ENCODE measurements at places on chromosomes 1 and 21.

DNA sequence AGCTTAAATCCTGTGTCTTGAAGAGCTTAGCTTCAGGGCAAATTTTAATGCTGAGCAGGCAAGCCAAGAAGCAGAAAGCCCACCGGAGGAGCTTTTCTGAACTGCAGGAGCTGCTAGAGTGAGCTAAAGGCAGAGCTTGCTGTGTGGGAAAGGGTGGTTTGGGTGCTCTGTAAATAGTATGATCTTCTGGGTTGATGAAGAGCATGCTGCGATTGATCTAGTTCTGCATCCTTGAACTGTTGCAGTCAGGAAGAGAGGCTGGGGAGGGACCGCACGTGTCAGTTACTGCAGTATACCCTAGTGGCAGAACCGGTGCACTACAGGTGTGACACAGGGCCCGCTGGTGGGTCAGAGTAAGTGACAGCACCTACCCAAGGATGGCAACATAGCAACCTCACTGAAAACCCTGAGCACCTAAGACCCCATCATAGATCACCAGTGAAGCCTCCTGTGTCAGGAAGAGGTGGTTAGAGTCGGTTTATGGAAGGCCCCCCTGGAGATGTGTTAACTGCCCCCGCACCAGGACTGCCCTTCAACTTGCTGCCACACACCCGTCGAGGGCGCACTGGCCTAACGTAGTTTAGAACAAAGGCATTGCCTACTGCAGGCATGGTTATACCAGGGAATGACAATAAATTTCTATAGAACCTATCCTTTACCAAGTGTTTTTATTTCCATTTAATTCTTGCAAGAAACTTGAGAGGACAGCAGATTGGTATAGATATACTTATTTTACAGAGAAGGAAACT lies 146.0 kb upstream of the KIAA0040 start:
- DNase-seq = no peak

- DNase-seq = no peak
Observed at GRCh38 chr1:162835157-162835899, 25.6 kb downstream of the CCDC190 start.

DNA sequence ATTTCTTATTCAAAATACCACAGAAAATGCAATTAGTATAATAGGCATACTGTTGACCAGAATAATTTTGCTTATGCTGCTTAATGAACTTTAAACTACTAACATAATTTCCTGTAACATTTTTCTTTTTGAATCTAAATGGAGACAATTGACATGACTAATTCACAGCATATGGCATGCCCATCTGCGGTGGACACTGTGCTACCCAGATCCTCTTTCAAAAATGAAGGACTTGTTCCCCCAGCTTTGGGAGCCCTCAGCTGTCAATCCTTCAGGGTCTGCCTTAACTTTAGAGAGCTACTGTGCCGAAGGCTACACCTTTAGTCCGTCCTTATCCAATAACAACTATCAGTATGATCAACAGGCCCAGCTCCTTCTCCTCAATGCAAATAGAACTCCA lies 789.0 kb downstream of the PLA2G4A start:
- no peak for DNase-seq

DNA sequence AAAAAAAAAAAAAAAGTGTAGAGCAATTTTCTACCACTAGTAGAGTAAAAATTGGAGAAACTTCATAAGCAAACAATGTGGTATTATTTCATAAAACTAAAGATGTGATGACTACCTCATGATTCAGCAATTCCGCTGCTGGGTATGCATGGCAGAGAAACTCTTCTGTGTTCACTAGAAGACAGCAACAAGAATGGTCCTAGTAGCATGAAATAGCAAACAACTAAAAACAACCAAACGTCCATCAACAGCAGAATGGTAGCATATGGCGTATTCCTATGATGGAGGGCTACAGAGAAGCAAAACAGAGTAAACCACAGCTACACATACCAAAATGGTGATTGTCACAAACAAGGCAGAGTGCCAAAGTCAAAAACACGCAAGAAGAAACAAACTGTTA lies 18.9 kb downstream of the HTR1D start:
- DNase-seq = no peak

DNA sequence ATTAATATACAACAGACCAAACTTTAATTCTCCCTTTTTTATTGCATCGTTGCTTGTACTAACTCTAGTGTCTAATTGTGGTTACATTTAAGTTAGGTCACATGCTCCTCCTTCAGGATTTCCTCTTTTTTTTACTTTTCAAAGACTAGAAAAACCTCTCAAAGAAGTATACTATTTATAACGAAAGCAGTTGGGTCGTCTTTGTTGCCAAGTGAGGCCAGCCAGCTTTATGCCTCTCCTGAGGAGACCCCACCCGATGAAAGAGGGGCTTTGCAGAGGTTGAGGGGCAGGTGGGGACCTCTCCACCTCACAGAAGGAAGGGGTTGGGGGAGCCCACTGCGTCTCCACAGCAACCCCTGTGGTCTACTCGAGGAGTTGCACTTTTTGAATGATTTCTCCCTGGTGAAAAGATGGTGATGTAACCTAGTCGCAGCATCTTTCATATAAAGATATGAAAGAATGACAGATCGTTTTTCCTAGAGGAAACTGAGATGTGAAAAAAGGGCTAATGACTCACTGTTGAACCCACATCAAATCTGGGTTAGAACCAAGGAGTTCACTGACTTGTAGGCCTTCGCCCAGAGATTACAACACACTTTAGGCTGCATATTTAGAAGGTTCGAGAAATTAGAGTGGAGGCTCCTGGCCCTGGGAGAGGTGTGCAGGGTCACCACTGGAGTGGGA lies 6.4 kb downstream of the TGFB2 start:
- DNase-seq = no peak

GRCh38 chr21:14863745-14864210 lies 201.0 kb downstream of the NRIP1 start:
- no peak for DNase-seq

DNA sequence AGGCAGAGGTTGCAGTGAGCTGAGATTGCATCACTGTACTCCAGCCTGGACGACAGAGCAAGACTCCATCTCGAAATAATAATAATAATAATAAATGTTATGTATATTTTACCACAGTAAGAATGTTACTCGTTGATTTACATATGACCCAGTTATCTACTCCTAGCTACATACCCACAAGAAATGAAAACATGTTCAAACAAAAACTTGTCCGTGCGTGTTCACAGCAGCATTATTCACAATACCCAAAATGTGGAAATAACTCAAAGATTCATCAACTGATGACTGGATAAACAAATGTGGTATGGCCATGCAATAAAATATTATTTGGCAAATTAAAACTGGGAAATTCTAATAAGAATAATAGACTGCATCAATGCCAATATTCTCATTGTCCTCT lies 31.7 kb upstream of the ENSA start:
- DNase-seq = no peak

DNA sequence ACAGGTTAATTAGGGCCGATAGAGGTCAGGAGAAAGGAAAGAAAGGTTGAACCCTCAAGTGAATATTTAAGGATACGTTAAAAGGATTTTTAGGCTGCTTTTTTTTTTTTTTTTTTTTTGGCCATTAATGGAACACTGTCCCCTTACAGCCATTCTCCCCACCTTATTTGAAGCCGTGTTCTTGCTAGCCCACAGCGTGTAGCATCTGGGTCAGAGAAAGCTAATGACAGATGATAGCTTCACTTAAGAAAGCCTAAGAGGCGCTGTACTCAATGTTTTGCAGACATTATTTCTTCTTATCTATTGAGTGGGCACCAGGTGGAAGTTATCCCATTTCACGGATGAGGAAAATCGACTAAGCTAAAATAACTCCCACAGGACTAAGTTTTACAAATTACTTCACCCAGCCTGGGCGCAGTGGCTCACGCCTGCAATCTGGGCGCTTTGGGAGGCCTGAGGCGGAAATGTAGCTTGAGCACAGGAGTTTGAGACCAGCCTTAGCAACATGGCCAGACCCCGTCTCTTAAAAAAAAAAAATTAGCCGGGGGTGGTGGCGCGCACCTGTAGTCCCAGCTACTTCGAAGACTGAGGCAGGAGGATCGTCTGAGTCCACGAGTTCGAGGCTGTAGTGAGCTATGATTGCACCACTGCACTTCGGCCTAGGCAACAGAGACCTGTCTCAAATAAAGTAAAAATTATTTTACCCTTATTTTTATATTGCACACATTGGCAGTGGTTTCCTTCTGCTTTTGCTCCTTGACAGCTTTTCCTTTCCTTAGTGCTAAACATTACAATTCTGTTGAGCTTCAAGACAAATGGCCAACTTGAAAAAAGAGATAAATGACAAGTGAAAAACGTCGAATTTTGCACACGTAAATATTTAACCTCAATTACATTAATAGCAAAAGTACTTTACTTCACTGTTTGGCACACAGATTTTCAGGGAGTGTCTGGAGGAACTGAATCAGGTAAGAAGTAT lies 1.1 kb upstream of the PHTF1 start:
- no peak for DNase-seq

- DNase-seq = no peak
Observed at GRCh38 chr1:243855616-243856318, 5.7 kb upstream of the AKT3 start.

DNA sequence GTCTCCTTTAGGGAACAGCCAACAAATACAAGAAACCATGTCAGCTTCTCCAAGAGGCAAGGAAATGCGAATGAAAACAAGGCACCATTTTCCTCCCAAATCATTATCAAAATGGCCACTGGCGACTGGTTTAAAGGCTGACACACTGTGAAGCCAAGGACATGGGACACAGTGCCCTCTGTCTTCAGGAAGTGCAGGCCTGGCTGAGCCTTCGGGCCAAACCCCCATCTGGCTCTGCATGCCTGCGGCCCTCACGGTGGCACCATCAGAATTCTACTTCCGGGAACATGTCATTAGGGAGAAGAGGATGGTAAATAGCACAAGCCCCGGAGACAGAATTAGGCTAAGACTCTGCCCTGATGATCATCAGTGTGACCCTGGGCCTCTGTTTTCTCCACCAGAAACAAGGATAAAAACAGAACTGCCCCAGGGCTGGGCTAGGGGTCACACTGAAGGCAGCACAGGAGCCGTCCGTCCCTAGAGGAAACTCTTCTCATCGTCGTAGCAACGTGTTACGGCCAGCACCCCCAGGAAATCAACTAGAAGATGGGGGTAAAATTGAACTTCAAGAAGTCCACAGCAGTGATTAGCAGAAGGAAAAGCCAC lies 103.5 kb downstream of the NPHP4 start:
- DNase-seq = no peak

DNA sequence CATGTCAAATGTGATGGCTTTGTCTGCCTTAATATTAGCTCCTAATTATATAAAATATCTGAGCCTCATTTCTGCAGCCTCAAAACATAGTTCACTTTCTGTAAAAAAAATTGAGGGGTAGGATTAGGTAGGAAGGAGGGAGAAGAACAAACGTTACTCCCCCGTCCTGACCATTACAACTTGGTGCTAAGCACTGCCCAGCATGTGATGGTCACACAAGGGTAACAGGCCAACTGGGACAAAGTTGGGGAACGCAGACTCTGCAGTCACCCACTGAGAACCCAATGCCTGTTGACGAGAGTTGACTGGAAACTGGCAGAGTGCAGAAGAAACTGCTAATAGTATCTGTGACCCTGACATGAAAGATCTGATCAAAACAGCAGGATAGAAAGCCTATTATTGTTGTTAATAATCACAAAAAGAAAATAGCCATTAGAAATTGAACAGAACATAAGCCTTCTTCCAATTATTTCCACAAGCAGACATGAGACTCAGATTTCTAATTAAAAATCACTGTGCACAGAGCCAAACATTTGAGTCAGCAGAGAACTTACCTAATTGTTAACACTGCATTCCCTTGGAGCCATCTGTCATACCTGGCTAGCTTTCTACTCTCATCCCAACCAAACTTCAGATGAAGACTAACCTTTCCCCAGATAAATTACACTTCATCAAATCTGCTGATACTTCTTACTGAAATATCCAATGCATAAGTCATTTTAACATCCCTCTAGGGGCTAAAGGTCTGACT lies 5.5 kb downstream of the SORT1 start:
- no peak for DNase-seq

DNA sequence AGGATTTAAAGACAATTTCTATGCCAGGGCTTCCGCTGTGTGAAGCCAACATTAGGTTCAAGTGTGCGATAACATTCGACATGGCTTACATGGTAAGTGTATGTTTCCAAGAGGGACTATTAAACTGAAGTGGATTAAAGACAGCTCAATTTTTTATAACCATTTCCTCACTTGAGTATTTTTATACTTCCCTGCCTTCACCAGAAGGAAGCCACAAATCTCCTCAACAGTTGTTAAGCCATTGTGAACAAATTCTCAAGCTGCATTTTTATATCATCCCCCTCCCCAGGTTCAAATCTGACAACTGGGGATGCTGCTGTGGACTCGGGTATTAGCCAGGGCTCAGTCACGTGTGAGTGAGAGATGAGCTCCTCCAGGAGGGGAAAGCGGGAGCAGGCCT lies 116.3 kb downstream of the RHOU start:
- DNase-seq = no peak

GRCh38 chr1:220123889-220124288 lies 30.0 kb downstream of the IARS2 start:
- DNase-seq = no peak

DNA sequence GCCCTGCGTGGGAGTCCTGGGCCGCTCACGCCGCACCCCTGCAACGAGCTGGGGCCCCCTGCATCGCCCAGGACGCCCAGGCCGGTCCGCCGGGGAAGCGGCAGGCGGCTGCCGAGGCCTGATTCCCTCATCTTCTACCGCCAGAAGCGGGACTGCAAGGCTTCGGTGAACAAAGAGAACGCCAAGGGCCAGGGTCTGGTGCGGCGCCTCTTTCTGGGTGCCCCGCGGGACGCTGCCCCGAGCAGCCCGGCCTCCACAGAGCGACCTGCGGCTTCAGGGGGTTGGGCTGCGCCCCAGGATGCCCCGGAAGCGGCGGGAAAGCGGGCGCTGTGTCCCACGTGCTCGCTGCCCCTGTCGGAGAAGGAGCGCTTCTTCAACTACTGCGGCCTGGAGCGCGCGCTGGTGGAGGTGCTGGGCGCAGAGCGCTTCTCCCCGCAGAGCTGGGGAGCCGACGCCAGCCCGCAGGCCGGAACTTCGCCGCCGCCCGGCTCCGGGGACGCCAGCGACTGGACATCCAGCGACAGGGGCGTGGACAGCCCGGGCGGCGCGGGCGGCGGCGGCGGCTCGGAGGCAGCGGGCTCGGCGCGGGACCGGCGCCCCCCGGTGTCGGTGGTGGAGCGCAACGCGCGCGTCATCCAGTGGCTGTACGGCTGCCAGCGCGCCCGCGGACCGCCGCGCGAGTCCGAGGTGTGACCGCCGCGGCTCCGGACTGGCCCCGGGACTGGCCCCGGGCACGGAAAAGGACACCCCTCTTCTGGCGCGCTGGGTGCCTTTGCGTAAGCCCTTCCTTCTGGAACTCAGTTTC lies 2.7 kb downstream of the FAM110D start:
- DNase-seq = peak; percentile 63

DNA sequence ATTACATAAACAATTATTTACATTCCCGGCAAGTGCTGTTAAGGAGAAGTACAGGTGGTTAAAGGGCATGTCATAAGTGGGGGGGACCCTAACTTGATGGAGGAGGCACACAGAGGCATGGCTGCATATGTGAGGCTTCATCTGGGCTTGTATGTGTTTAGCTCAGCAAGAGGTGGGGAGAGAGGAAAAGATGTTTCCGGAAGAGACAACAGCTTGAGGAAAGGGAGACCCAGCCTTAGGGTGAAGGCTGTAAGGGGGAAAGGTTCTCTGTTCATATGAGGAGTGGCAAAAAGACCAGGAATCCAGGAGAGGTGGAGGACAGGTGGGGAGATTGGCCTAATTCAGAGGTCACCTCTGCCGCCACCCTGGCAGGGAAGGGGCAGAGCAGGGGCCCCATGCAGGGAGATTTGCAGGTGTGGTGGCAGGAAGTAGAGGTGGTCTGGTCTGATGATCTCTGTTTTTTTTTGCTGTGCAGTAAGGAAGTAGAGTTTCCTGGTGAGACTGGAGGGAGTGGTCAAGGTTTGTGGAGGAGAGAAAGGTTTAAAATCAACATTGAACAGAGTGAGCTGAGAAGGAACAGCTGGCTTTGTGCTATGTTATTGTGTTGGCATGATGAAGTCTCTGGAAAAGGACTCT lies 9.0 kb downstream of the TRAF5 start:
- no peak for DNase-seq

Data from ovary (tissue), 10 donors.